ENCODE measurements at places on chromosomes 7 and 10.

- no peak overlapping the region for H3K27ac ChIP-seq
- no peaks in the 10 kb centered on the region for H3K27me3 ChIP-seq
- H3K4me3 ChIP-seq, result no peak overlapping the region
Observed at GRCh38 chr7:135914346-135914745, 62.8 kb downstream of the MTPN start.

GRCh38 chr7:34928560-34928959 lies 108.7 kb downstream of the DPY19L1 start:
- no peak overlapping the region for H3K27ac ChIP-seq
- no peaks in the 10 kb centered on the region for H3K36me3 ChIP-seq
- no peaks in the 10 kb centered on the region for H3K27me3 ChIP-seq
- no peak for DNase-seq
- H3K4me3 ChIP-seq, result no peak overlapping the region

DNA sequence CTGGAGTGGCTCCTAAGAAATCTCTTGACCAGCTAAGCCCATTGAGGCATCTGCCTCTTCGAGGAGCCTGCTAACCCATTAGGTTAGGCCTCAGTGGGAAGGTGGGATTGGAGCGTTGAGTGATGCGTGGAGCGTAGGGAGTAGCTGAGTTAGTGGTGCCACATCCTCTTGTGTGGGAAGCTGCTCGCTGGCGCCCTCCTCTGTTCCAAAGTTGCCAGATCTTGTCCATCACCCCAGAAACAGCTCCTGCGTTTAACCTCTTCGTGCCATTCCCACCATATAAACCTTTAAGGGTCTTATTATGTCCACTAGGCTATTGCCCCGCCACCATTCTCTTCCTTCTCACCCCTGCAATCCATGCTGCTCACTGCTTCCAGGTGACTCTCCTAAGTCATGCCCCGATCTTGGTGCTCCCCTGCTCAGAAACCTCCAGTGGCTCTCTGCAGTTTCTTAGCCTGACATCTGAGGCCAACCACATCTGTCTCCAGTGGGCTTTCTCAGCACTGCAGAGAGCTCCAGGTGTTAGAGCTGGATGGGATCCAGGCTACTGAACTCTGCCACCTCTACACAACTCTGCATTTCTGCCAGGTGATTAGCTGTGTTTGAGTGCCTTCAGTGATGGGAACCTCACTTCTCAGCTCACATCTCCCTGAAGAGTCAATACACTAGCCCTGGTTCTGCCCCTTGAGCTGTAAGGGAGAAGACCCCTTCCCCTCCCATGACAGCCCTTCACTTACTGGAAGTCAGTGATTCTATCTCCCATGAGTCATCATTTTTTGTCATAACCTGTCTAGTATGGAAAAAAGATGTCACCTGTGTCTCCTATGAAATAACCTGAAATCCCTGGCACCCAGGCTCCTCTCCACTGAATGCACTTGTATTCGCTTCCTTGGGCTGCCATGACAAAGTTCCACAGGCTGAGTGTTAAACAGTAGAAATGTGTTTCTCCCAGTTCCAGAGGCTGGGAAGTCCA lies 65.0 kb upstream of the FGFR2 start:
- no peak overlapping the region for H3K4me3 ChIP-seq
- H3K27me3 ChIP-seq, result peaks cover 3% of the 10 kb centered on the region
- H3K4me1 ChIP-seq, result no peaks in the 10 kb centered on the region
- H3K27ac ChIP-seq, result no peak overlapping the region
- no peaks in the 10 kb centered on the region for H3K36me3 ChIP-seq
- no peak for DNase-seq

GRCh38 chr7:118372530-118372929 lies 148.0 kb downstream of the ANKRD7 start:
- H3K27ac ChIP-seq, result no peak overlapping the region
- H3K4me3 ChIP-seq, result no peak overlapping the region
- H3K36me3 ChIP-seq, result no peaks in the 10 kb centered on the region
- no peak for DNase-seq
- H3K4me1 ChIP-seq, result no peaks in the 10 kb centered on the region
- H3K27me3 ChIP-seq, result no peaks in the 10 kb centered on the region

DNA sequence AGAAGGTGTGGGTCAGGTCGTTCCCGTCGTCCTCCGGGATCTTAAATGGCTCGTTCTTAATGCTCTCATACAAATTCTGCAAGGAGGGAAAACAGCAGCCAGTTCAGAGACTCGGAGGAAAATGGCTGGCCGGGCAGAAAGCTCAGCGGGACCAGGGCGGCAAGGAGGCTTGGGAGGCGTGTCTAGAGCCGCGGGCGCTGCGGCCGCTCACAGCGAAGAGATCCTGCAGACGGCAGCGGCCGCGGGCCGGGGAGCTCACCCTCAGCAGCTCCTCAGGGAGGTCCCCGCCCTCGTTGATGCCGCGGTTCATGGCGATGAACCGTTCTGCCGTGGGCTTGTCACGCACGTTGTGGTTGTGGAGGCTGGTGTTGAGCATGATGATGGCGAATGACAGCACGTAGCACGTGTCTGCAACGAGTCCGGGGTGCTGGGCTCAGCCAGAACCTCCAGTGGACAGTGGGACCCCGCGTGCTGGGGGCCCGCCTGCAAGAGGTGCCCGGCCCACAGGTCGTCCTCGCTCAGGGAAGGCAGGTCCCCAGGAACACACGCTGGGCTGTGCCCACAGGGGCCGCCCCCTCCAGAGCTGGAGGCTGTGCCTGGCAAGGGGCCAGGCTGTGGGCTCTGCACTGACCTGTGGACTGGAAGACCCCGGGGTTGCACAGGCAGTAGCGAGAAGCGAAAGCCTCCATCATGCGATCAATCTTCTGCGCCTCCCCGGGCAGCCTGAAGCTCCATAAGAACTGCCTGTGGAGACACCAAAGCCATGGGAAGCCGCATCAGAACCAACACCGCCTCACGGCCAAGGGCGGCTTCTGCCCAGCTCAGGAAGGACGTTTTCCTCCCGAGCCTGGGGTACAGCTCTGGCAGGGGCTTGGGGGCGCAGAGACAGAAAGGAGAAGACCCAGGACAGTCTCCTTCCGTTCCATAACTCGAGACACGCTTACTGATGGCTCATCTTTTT lies 101.6 kb downstream of the CYTH3 start:
- no peaks in the 10 kb centered on the region for H3K27me3 ChIP-seq
- H3K4me3 ChIP-seq, result peak overlapping the region; percentile 24
- peaks cover 7% of the 10 kb centered on the region for H3K36me3 ChIP-seq
- no peak for DNase-seq
- no peak overlapping the region for H3K27ac ChIP-seq
- H3K4me1 ChIP-seq, result no peaks in the 10 kb centered on the region

DNA sequence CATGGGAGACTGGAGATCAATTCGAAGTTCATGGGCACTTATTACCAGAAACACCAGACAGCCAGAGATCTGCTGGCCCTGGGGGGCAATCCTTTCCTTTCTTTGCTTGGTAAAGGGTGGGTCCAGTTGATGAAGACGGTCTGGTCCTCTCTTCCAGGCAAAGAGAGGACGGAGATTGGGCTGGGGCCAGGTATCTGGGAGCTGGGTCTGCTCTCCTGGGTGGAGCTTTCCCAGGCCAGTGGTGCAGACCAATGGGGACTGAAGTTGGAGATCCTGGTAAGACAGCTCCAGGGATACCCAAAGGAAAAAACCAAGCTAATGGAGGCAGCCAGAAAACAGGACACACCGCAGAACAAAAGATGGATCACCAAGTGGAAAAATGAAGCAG lies 18.3 kb downstream of the NOD1 start:
- H3K4me3 ChIP-seq, result no peak overlapping the region
- H3K4me1 ChIP-seq, result peaks cover 4% of the 10 kb centered on the region
- no peak for DNase-seq
- no peaks in the 10 kb centered on the region for H3K27me3 ChIP-seq
- H3K36me3 ChIP-seq, result peaks cover 30% of the 10 kb centered on the region

DNA sequence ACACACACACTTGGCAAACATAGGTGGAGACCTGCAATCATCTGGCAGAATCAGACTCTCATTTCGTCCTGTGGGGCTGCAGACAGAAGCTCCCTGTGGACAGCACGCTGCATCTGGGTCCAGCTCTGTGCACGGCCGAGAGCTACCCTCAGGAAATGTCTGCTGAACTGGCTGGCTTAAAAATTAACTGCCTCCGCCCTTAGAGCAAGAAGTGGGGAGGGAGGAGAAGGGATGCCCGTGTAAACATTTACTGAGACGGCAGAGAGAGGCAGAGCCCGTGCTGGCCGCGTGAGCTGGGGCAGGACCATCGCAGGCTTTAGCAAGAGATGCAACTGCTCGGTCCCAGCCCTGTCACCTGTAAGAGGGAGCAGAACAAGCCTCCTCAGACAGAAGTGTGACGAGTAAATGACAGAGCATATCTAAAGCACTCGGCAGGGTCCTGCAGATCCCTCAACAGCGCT lies 81.8 kb downstream of the TNS3 start:
- no peak overlapping the region for H3K4me3 ChIP-seq
- no peak for DNase-seq
- no peaks in the 10 kb centered on the region for H3K36me3 ChIP-seq
- peaks cover 2% of the 10 kb centered on the region for H3K4me1 ChIP-seq

DNA sequence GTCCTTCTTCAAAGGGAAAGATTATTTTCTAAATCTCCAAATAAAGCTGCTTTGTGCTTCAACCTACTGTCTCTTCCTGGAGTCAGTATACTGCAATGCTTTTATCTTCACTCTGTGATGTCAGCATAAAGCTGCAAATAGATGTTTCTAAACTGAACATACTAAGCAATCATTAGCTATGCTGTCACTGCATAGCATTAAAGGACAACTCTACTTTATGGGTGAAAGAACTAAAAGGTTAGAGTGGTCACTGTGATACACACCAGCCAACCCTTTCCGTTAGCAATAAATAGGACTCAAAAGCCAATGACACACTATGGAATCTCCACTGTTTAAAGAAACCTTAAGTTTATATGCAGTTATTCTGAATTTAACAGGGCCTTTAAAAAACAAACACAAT lies 1.8 kb downstream of the CCDC186 start:
- no peak overlapping the region for H3K27ac ChIP-seq
- H3K36me3 ChIP-seq, result peaks cover 5% of the 10 kb centered on the region
- peak overlapping the region; percentile 79 for H3K4me3 ChIP-seq
- H3K27me3 ChIP-seq, result no peaks in the 10 kb centered on the region

DNA sequence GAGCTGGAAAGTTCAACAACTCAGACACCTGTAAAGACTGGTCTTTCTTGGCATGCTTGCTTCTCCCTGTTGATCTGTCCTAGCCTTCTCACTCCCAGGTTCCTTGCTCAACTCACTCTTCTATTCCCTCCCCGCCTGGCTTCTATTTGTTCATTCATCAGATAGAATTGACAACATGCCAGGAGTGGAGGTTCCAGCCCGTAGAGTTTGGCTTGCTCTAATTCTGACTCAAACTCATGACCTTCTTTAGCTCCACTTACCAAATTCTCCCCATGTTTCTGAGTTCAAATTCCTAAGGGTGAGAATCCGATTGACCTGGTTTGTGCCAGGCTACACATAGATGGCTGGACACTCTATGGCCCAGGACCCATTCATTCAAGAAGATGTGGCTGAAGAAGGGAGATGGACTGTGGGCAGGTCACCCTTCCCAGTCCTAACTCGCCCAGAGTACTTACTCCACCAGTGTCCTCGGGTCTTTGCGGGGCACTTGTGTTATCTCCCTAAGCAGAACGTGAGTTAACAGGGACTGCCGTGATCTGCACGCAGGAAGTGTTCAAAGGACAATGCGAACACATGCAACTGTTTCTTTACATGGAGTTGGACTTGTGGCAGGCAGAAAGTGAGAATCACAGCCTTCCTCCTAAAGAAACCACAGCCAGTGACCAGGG lies 4.0 kb upstream of the TMEM236 start:
- DNase-seq, result no peak
- no peak overlapping the region for H3K4me3 ChIP-seq
- H3K36me3 ChIP-seq, result no peaks in the 10 kb centered on the region
- H3K27me3 ChIP-seq, result no peaks in the 10 kb centered on the region
- H3K27ac ChIP-seq, result no peak overlapping the region
- no peaks in the 10 kb centered on the region for H3K4me1 ChIP-seq

DNA sequence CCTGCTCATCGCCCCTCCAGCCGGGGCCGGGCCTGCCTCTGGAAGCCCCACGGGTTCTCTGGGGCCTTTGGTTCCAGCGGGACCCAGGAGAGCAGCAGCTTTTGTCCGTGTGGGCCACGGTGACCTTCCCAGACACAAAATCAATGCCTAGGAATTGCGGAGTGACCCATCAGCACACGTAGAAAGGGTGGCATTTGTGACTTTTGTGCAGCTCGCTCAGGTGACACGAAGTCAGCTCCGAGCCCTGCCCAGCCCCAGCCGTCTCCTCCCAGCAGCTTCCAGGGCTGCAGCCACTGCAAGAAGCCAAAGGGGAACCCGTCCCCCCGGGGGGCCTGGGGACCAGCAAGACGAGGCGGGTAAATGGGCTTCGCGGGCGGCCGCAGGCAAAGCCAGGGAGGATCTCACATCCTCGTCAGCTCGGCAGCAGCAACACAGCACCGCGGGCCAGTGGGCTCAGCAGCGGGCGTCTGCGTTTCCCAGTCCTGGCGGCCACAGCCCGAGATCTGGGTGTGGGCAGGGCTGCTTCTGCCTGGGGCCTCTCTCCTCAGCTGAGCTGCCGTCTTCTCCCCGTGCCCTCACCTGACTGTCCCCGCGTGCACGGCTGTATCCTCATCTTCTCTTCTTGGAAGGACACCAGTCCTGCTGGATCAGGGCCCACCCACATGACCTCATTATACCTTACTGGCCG lies 88.5 kb downstream of the PAXIP1 start:
- H3K27ac ChIP-seq, result no peak overlapping the region
- peaks cover 10% of the 10 kb centered on the region for H3K4me1 ChIP-seq
- no peak for DNase-seq
- H3K4me3 ChIP-seq, result peak overlapping the region; percentile 49

DNA sequence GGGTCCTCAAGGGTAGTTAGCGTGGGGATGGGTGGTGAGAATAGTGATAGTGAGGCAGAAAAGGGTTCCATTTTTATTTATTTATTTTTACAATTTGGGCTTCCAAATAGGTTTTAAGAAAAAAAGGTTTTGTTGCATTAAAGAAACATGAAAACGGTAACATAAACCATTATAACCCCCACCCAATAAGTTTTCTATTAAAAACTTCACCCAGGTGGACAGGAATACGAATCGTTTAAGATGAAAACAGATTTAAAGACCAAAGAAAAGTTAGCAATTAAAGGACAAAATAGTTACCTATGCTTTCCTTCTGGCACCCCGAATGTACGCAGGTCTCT lies 78.7 kb downstream of the ZFAND4 start:
- peak overlapping the region; percentile 94 for H3K4me3 ChIP-seq
- no peak overlapping the region for H3K27ac ChIP-seq
- H3K27me3 ChIP-seq, result no peaks in the 10 kb centered on the region
- peaks cover 7% of the 10 kb centered on the region for H3K36me3 ChIP-seq

- no peak for DNase-seq
- H3K27ac ChIP-seq, result no peak overlapping the region
- no peaks in the 10 kb centered on the region for H3K4me1 ChIP-seq
- peaks cover 7% of the 10 kb centered on the region for H3K36me3 ChIP-seq
- no peak overlapping the region for H3K4me3 ChIP-seq
- H3K27me3 ChIP-seq, result no peaks in the 10 kb centered on the region
Observed at GRCh38 chr7:98265841-98266271, 13.8 kb upstream of the TECPR1 start.
